ENCODE measurements at places on chromosomes 2 and 18.

GRCh38 chr2:192070099-192070498 lies 124.6 kb downstream of the TMEFF2 start:
- no peak for DNase-seq

- DNase-seq: no peak
Observed at GRCh38 chr2:208319391-208319790, 53.3 kb downstream of the PIKFYVE start.

- DNase-seq: no peak
Observed at GRCh38 chr2:94990956-94991355, 34.6 kb upstream of the MAL start.

- no peak for DNase-seq
Observed at GRCh38 chr2:39433586-39434195, 3.4 kb downstream of the MAP4K3 start.

DNA sequence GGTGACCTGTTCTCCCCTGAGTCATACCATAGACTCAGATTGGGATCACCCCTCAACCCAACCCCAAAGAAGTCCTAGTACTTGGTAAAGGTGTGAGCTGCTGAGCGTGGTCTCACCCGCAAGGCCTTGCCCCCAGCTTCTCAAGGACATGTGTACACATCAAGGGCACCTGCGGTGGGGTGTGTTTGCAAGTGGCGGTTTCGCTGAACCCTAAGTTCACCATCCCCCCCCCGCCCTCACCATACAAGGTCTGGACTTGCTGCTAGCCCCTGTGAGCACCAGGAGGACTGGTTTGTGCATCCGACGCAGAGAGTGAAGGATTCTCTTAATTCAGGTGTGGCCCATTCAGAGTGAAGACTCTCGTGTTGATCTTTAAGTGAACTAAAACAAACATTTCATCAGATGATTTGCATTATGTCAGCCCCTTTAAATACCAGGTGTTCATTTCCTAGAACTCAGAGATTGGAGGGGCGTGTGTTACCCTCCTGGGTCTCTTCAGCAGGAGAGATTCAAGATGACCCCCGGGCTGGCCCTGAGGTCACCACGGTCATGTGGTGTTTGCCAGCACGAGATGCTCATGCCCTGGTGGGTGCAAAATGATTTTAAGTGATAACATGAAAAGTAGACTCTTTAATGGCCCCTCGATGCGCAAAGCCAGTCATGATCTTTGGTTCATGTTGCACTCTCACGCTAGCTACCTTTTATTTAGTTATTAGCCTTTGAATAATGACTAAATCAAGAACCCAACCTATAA lies 27.8 kb downstream of the MTERF4 start:
- peak; percentile 40 for DNase-seq

DNA sequence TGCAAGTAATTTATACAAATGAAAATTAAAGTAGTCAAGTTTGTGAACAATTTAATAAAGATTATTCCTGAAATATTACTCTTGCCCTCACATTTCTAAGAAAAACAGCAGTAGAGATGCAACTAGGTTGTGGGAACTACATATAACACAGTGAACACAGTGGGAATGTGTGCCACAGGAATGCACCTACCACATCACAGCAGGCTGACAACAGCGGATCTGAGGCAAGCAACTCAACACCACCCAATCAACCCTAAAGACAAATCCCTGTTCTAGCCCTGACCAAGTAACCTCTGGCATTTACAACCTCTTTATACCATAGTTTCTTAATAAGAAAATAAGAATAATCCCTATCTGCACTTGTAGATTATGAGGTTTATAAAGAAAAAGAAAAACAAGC lies 23.4 kb downstream of the MBOAT2 start:
- no peak for DNase-seq

GRCh38 chr2:40516604-40517003 lies 64.7 kb upstream of the SLC8A1 start:
- DNase-seq: no peak

DNA sequence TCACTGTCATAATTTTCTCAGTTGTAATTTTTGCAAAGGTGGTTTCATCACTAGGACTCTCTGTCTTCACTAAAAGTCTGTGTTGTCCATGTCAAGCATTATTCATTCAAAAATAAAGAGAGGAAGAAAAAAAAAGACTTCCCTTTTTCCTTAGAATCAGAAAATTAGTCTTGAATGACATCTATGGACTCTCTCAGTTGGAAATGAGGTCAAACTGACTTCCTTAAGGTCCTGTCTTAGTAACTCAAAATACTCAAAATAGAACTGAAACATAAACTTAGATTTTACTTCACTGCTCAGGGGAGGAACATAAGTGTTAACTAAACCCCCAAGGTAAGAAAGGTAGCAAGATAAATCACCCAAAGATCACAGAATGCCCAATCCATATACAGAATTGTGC lies 2.2 kb upstream of the ZNF407 start:
- DNase-seq: no peak

- no peak for DNase-seq
Observed at GRCh38 chr2:86370579-86370978, 33.2 kb upstream of the REEP1 start.

GRCh38 chr2:26298638-26299393 lies 47.1 kb upstream of the SELENOI start:
- DNase-seq: peak; percentile 73

- no peak for DNase-seq
Observed at GRCh38 chr2:96308248-96308647, 2.9 kb upstream of the SNRNP200 start.

- DNase-seq: peak; percentile 31
Observed at GRCh38 chr2:119748135-119748534, 11.6 kb upstream of the PTPN4 start.

DNA sequence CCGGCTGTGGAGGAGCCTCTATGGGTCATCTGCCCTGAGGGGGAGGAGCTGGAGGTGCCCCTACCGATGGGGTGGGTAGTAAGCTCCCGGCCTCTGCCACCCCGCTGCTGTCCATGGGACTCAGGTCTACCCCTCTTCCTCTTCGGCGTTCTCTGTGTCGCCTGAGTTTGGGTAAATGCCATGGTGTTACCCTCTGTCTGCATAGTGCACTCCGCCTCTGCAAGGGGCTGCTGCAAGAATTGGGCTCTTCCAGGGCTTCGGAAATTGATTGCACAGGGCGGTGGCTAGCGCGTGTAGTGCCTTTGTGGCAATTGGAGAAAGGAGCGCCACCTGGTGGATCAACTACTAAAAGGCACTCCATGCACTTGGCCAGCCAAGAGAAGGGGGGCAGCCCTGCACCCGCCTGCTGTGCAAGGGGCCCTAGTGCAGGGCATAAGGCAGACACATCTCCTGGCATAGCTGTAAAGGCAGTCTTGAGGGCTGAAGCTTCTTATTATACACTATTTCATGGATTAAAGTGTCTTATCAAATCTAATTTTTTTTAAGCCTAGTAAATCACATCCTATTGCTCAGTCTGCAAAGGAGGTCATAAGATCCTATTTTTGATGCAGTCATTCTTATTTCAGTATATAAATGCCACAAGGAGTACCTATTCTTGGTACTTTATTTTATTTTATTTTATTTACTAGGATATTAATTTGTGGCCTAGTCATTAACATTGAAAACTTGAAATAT lies 308.9 kb downstream of the PDE11A start:
- DNase-seq: peak; percentile 91

DNA sequence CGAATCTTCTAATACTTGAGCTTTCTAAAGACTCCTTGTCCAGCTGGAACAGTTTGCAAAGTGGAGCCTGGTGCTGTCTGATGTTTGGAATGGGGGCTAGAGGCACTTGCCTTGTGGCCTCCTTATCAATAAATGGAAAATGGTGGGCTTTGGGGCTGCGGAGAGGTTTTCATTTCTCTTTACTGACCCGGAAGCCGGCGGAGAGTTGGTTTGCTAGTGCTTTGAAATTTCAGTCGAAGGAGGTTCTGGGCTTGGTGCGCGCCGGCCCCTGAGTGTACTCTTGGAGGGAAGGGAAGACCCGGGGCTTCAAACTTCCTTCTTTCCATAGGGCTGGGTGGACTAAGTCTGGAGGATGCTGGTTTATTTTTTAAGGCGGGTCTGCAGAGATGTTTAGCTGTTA lies 714 bp downstream of the RPIA start:
- DNase-seq: peak; percentile 52

DNA sequence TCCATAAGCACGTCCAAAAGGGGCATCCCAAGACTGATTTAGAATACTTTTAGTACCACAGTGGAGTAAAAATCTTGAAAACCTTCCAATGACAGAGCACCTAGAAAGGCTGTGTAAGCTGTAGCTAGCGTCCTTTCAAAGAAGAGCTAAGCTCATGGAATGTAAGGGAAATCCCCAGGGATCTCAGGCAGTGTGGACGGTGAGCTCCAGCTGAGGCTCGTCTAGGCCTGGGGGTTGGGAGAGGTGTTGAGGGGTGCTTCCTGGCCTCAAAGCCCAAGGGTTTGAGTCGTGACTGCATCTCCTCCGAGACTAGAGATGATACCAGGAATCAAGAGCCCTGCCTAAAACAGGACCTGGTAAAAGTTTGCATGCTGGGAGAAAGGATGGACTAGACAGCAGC lies 7.6 kb downstream of the CTIF start:
- DNase-seq: peak; percentile 56

DNA sequence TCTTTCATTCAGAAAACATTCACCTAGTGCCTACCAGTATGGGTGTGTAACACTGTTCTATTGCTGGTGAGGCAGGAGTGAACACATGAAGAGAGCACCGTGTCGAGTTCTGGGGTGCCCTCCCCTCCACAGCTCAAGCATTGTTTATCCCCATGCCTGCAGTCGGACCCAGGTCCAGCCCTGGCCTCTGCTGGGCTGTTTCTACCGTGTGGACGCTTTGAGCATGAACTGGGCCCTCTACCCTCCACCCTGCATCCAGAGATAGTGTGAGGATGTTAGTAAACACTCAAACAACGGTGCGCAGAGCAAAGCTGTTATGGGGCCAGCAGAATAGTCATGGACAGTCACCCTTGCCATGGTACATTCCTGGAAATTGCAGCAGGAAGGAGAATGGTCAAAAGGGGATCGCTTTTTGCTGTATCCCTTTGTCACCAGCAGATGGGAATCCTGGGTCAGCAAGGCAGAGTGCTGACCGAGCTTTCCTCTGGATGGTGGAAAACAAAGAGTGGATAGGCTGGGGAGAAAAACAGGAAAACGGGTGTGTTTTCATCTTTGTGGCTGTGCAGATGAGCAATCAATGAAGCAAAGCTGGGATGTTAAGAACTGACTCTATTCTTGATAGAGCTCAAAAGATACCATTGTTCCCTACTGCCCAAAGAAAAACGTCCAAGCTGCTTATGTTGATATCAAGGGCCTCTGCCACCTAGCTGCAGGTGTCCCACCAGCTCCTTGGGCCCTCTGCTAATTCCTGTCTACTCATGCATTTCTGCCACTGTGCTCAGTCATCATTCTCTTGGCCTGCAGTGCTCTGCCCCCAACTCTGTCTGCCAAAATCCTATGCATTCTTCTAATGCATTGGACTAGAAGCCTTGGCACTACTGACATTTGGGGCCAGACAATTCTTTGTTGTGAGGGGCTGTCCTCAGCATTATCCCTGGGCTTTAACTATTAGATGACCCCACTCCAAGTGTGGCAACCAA lies 38.7 kb downstream of the REEP1 start:
- peak; percentile 57 for DNase-seq
